Glutamatergic neuron (in vitro differentiated cells): ENCODE measurements at places on chromosomes 1 and 21.

GRCh38 chr21:44017601-44018000 is 5.5 kb downstream of the TRAPPC10 start:
- DNase-seq, result no peak

DNA sequence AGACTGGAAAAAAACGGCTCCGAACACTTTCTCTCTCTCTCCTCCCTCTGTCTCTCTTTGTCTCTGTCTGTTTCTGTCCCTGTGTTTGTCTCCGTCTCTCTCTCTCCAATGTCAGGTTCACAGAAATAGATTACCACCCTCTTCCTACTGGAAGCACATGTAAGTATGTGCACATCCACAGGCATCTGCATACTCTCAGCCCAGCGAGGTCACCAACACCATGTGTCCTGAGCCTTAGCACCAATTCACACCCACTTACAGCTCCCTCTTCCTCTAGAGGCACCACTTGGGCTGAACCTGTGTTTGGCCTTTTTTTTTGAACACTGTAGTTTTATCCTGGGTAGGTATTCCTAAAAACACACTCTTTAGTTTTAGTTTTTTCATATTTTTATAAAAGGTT is 130.5 kb downstream of the ETS2 start:
- no peak for DNase-seq

DNA sequence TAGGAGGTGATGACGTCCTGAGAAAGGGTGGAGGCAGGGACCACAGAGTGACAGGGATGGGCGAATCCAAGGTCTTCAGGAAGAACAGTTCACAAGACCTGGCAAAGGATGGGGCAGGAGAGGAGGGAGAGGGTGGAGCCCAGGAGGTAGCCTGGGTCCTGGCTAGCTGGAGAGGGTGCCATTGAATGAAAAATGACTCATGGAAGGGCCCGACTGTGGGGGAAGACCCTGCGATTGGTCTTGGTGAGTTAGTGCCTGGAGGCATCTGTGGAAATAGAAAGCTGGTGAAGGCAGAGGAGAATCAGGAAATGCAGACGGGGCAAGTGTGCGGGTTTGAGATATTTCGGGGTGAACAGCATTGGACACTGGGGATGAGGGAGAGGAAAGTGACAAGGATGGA is 60.3 kb upstream of the SLC45A1 start:
- no peak for DNase-seq

GRCh38 chr1:184545601-184546000 is 158.8 kb downstream of the C1orf21 start:
- no peak for DNase-seq

- DNase-seq, result no peak
Measured at GRCh38 chr1:7290971-7291970, 479.8 kb upstream of the VAMP3 start.

- DNase-seq, result no peak
Measured at GRCh38 chr1:202214089-202214843, 20.7 kb downstream of the LGR6 start.

- no peak for DNase-seq
Measured at GRCh38 chr1:147628441-147628840, 41.9 kb downstream of the ACP6 start.

- DNase-seq, result no peak
Measured at GRCh38 chr1:194133152-194133551, 946.7 kb upstream of the B3GALT2 start.

DNA sequence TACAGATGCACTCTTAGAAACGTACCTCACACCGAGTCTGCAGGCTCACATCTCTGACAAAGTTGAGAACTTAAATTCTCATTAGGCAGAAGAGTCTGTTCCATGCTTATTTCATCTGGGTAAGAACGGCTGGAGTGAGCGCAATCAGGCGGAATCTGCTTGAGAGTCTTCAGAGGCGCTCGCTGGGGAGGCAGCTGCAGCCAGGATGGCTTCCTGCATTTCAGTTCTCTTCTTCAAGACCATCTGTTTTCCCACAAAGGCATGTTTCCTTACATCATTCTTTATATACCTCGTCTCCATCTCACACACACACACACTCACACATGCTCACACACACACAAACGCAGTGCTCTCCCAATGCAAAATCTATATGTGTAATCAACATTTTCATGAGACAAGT is 497.1 kb downstream of the AJAP1 start:
- no peak for DNase-seq

DNA sequence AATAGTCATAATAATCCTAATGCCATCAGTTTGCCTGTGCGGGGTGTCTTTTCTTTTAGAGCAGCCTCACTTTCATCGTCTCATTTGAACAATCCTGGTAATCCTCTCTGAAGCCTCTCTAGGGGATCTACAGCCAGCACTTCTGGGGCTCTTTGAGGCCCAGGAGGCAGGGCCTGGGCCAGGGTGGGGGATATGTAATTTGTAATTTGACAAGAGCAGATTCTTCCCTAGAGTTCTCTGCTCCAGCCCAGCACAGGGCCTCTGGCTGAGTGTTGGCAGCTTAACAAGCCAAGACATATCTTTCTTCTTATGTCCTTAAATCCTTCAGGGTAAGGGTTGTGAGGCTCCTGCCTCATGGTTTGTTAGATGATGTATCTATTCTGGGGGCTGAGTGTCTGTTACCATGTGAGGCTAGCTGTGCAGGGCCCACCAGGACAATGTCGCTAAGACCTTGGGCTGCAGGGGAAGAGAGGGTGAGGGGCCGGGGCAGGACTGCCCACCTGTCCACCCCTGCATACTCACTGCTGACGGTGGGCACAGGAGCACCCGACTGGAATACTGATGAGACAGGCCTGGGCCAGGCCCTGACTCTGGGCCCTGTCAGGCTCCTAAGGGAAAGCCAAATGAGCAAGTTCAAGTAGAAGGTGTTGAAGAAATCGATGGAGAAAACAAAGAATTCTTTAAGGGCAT is 45.3 kb upstream of the PARP1 start:
- no peak for DNase-seq

- DNase-seq, result no peak
Measured at GRCh38 chr21:32140604-32141317, 138.1 kb downstream of the MIS18A start.

DNA sequence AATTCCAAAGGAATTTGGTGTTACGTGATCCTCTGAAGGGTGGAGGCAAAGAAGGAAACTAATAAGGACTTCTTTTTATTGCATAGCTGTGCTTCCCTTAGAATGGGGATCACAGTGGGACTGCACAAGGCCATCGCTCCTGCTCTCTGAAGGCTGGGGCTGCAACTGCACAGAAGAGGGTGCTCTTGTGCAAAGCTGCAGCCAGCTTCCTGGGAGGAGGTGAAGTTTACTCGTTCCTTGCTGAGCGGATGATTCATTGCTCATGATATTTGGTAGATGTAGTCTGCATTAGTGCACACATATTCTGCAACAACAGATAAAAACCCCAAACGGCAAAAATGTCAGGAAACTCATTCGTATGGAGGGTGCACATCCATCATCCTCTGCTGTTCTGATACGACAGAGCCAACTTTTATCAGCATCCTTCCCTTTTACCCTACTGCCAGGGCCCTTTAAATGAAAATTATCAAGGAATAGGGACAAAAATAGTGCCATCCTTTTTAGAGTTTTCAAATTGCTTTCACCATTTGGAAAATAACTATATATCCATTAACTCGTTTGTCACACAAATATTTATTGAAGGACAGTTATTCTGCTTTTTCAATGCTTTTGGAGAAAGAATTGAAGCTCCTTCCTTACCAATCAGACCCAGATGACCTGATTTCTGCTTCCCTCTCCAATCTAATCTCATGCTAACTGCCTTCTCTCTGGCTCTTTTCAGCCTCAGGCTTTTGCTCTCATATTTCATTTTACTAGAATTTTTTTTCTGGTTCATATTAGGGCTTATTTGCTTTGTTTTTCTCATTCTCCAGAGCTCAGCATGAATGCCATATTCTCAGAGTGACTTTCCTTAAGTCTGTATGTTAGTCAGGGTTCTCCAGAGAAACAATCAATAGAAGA is 263.6 kb downstream of the DUSP10 start:
- peak; percentile 58 for DNase-seq

DNA sequence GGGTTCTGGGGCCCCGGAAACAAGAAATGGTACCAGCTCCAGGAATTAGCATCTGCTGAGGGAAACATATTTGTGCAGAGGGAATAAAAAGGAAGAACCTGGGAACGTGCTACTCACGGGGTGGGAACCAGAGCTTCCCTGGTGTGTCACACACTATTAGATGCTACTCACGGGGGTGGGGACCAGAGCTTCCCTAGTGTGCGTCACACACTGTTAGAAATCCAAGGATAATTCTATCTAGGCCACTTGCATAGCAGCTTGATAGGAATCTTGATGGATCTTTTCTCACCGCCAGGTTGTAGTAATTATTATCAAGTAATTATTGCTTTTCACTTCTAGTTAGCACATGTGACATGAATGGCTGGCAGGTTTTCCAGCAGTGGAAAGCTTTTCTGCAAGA is 54.5 kb upstream of the SCCPDH start:
- no peak for DNase-seq

- no peak for DNase-seq
Measured at GRCh38 chr1:209823143-209824041, 4.4 kb upstream of the UTP25 start.

DNA sequence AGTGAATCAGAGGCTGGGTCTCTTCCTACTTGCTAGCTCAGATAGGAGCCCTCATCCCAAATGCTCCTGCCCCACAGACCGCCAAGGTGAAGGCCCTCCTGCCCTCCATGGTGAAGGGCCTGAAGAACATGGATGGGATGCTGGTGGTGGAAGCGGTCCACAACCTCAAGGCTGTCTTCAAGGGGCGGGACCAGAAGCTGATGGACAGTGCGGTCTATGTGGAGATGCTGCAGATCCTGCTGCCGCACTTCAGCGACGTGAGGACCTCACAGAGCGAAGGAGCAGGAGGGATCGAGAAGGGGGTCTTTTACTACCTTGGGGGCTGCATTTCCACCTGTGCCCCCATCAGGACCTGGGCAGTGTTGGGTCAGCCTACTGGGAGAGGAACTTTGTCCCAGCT is 14.6 kb upstream of the TTC4 start:
- no peak for DNase-seq

- DNase-seq, result no peak
Measured at GRCh38 chr1:231049121-231049979, 9.3 kb upstream of the FAM89A start.

DNA sequence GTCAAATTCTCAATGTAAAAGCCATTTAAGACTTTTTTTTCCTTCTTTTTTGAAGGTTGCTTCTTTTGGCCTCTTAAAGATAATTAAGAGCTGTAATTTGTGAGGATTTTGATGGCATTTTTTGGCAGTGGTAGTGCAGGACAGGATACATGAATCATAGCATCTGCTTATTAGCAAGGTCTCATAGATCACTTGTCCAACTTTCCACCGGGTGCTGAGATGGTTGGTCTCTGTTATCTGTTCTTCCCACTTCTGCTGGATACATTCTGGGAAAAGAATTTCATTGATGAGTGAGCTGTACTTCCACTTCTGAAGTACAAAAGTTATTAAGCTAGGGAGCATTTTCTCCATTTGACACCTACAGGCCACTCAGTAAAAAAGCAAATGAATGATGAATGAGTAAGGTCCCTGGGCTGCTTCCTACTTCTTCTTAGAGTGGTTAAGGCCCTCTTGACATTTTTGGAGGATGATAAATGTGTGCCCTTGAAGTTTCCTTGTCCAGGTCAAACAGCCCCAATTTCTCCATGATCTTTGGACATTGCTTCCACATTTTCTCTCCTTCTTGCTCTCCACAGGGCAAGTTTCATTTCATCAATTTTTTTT is 100.6 kb downstream of the ROR1 start:
- no peak for DNase-seq

- no peak for DNase-seq
Measured at GRCh38 chr1:223651291-223651991, 14.1 kb downstream of the CAPN8 start.

GRCh38 chr1:85460555-85461088 is 4.3 kb downstream of the DDAH1 start:
- no peak for DNase-seq

GRCh38 chr1:204623894-204624361 is 61.6 kb downstream of the LRRN2 start:
- DNase-seq, result peak; percentile 54

GRCh38 chr1:226787071-226787470 is 48.0 kb upstream of the ITPKB start:
- DNase-seq, result no peak

DNA sequence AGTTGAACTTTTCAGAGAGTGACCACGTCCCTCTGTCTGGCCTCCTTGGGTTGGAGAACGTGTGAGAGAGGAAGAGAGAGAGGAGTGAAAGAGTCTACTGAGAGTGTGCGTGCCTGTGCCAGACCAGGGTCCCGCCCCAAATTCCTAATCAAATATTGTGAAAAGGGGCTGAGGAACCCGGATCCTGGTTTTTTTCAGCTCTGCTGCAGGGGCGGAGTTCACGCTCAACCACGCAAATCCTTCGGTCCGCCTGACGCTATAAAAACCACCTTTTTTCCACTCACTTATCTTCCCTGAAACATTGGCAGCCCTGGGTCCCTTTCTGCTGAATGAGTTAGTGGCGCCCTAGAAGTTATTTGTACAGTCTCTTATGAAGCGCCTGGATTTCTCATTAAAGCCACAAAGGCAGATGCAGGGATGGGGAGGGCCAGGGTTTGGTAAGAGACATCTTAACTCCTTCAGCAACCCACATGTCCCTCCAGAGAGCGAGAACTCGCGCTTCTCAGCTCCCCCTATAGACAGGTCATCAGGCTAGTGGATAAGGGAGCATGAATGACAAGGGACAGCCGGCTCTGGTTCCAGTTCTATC is at the start of gene FMOD:
FMOD (minus strand) TSS at position 86 of the 589 bp plus-strand sequence. CDS start 2,852 bp downstream, outside the sequence.
- DNase-seq, result no peak

GRCh38 chr1:223838125-223838854 is 7.5 kb downstream of the TP53BP2 start:
- DNase-seq, result no peak
